ENCODE measurements at places on chromosomes 3 and 15. TPM values are rescaled to one million over a fixed set of nuclear protein-coding genes. Genes with fewer than 3 reads are reported as not detected.

DNA sequence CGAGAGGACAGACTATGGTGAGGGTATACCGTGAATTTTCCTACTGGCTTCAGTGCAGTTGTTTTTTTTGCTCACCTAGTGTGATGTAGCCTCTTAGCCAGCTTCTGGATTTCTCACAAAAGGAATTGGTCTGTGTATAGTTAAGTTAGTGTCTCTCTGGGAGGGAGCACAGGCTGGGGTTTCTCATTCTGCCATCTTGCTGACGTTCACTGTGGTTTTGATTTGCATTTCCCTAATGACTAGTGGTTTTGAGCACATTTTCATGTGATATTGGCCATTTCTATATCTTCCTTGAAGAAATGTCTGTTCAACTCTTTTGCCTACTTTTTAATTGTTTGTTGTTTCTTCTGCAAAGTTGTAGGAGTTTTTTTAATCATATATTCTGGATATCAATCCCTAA is 2.2 kb upstream of the CD86 start:
- peaks cover 4% of the 10 kb centered on the region for H3K27me3 ChIP-seq
- no peak overlapping the region for H3K4me3 ChIP-seq
- no peaks in the 10 kb centered on the region for H3K36me3 ChIP-seq
- no peak overlapping the region for H3K27ac ChIP-seq

- no peaks in the 10 kb centered on the region for H3K36me3 ChIP-seq
- peak overlapping the region; percentile 22 for H3K4me3 ChIP-seq
- peaks cover 13% of the 10 kb centered on the region for H3K4me1 ChIP-seq
- H3K27me3 ChIP-seq: peaks cover 67% of the 10 kb centered on the region
- DNase-seq: peak; percentile 81
- H3K27ac ChIP-seq: no peak overlapping the region
These were observed 8.5 kb downstream of the SHOX2 start for GRCh38 chr3:158097593-158098308.

- H3K4me3 ChIP-seq: no peak overlapping the region
- H3K36me3 ChIP-seq: no peaks in the 10 kb centered on the region
- no peak overlapping the region for H3K27ac ChIP-seq
These were observed 37.5 kb upstream of the ESYT3 start for GRCh38 chr3:138396752-138397410.

DNA sequence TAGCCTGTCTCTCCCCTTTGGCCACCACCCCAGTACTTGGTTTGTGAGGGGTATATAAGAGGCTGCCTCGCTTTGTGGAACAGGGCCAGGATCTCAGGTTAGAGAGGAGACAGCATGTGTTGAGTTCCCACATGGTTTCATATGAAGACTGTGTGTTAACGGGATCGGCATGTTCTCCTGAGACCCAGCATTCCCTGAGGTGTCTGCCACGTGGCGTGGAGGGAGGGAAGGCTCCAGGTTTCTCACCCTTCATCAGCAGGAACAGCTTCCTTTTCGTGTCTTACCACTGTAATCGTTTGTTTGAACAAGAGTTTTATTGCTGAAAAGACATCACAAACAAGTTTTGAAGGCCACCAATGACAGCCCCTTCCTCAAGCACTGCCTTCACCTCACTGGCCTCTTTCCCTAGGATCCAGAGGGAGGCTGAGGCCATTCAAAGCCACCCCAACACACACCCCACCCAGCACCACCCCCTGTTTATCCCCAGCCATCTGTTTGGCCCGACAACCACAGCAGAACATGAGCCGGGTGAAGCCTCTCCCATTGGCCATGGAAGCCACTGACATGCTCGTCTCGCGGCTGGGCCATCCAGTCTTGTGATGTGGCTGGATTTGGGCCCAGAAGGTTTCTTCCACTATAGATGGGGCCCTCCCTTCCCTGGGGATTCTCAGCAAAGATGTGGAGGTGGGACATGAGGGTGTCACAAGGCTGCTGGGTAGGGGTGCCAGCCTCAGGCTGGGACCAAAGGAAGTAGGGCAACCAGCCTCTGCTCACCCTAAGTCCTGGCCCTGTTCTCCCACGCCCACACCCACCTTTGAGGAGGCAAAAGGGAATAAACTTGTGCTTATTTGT is 10.0 kb downstream of the BHLHE40 start:
- peaks cover 3% of the 10 kb centered on the region for H3K36me3 ChIP-seq
- H3K4me3 ChIP-seq: no peak overlapping the region

GRCh38 chr3:182902236-182902635 is 78.1 kb downstream of the DCUN1D1 start:
- peaks cover 34% of the 10 kb centered on the region for H3K36me3 ChIP-seq
- no peaks in the 10 kb centered on the region for H3K4me1 ChIP-seq
- H3K27me3 ChIP-seq: no peaks in the 10 kb centered on the region
- H3K4me3 ChIP-seq: no peak overlapping the region

DNA sequence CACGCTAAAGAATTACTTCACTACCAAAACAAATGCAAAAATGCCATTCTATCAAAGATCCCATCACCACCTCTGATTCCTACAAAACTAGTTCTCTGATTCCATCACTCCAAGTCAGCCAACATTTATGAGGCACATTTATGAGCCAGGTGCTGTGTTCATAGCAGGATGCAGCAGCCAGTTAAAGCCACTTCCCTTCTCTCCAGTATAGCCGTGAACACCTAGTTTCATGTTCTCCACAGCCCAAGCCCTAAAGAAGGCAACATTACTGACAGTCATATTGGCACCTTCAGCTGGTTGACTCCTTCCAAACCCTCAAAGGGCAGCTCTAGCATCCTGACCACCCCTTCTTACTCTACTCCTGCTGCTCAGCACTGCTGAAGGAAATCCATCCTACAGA is 36.4 kb downstream of the RYK start:
- no peaks in the 10 kb centered on the region for H3K27me3 ChIP-seq
- peaks cover 3% of the 10 kb centered on the region for H3K36me3 ChIP-seq
- no peak for DNase-seq
- H3K4me3 ChIP-seq: no peak overlapping the region
- no peak overlapping the region for H3K27ac ChIP-seq

DNA sequence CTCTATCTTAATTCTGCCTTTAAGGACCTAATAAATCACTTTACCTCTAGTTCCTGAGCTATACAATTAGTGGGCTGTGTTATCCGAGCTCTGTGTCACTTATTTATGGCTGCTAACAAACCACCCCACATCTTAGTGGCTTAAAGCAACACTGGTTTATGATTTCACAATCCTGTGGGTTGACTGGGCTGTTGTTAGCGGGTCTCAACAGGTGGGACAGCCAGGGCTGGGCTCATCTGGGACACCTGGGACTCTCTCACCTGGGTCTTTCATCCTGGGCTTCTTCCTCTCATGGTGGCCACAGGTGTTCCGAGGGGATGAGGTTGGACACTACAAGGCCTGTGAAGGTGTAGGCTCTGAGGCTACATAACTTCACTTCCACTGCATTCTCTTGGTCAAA is 35.8 kb upstream of the CHST2 start:
- no peak overlapping the region for H3K4me3 ChIP-seq
- no peaks in the 10 kb centered on the region for H3K27me3 ChIP-seq
- H3K27ac ChIP-seq: no peak overlapping the region
- H3K36me3 ChIP-seq: no peaks in the 10 kb centered on the region

- no peaks in the 10 kb centered on the region for H3K27me3 ChIP-seq
- H3K27ac ChIP-seq: no peak overlapping the region
- H3K36me3 ChIP-seq: no peaks in the 10 kb centered on the region
- no peak for DNase-seq
These were observed 3.9 kb upstream of the TLE3 start for GRCh38 chr15:70101459-70102113.

- H3K27me3 ChIP-seq: no peaks in the 10 kb centered on the region
- no peak for DNase-seq
- H3K36me3 ChIP-seq: no peaks in the 10 kb centered on the region
- H3K4me1 ChIP-seq: no peaks in the 10 kb centered on the region
- H3K4me3 ChIP-seq: no peak overlapping the region
These were observed 1000.4 kb downstream of the FHIT start for GRCh38 chr3:60250810-60251209.

- DNase-seq: no peak
- H3K27ac ChIP-seq: no peak overlapping the region
- no peaks in the 10 kb centered on the region for H3K27me3 ChIP-seq
- H3K4me3 ChIP-seq: no peak overlapping the region
These were observed 1.7 kb upstream of the FAM3D start for GRCh38 chr3:58668247-58668646.

DNA sequence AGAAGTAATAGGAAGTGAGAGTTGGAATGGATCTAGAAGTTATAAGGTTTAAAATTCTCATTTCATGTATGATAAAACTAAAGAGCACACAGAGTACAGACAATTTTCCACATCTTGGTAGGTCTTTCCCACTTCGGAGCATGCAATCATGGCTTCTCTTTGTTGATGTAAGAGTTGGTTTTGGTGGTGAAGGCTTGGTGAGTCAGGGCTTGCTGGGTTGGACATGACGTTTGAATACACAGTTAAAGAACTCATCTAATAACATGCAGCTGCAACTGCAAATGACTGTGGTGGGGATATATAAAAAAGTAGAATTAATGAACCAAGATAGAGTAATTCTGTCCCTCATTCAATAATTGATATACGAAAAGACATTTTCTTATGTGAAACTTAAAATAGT is 39.5 kb upstream of the GRM7 start:
- H3K27ac ChIP-seq: no peak overlapping the region
- DNase-seq: no peak
- H3K27me3 ChIP-seq: no peaks in the 10 kb centered on the region
- no peaks in the 10 kb centered on the region for H3K4me1 ChIP-seq

GRCh38 chr15:83855956-83856355 is 202.0 kb downstream of the ADAMTSL3 start:
- no peaks in the 10 kb centered on the region for H3K36me3 ChIP-seq
- no peaks in the 10 kb centered on the region for H3K4me1 ChIP-seq
- DNase-seq: no peak
- H3K27ac ChIP-seq: no peak overlapping the region

DNA sequence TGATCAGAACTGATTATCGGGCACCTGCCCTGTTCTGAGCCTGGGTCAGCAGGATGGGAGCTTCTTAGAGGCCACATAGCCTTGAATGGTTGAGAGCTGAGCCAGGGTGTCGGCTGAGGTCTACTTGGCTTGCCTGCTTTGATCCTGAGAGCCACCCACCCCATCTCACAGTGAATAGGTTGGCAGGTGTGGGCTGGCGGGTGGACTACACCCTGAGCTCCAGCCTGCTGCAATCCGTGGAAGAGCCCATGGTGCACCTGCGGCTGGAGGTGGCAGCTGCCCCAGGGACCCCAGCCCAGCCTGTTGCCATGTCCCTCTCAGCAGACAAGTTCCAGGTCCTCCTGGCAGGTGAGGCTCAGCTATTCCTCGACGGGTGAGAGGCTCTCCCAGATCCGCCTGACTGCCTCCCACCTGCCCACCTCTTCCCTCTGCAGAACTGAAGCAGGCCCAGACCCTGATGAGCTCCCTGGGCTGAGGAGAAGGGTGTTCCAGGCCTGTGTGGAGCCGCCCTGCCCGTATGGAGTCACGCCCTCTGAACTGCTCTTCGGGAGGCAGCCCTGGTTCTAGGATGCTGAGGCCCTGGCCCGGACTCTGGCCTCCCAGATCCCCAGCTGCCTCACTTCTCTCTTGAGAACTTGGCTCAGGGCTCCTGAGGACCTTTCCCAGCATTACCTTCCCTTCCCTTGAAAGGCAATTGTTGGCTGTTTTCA is 3.8 kb downstream of the COMMD4 start:
- no peak overlapping the region for H3K27ac ChIP-seq
- peaks cover 5% of the 10 kb centered on the region for H3K36me3 ChIP-seq
- H3K4me3 ChIP-seq: no peak overlapping the region
- H3K4me1 ChIP-seq: peaks cover 15% of the 10 kb centered on the region
- no peaks in the 10 kb centered on the region for H3K27me3 ChIP-seq
- DNase-seq: no peak

GRCh38 chr3:13530241-13531009 is 18.5 kb upstream of the FBLN2 start:
- H3K4me3 ChIP-seq: no peak overlapping the region
- no peaks in the 10 kb centered on the region for H3K36me3 ChIP-seq
- DNase-seq: no peak

DNA sequence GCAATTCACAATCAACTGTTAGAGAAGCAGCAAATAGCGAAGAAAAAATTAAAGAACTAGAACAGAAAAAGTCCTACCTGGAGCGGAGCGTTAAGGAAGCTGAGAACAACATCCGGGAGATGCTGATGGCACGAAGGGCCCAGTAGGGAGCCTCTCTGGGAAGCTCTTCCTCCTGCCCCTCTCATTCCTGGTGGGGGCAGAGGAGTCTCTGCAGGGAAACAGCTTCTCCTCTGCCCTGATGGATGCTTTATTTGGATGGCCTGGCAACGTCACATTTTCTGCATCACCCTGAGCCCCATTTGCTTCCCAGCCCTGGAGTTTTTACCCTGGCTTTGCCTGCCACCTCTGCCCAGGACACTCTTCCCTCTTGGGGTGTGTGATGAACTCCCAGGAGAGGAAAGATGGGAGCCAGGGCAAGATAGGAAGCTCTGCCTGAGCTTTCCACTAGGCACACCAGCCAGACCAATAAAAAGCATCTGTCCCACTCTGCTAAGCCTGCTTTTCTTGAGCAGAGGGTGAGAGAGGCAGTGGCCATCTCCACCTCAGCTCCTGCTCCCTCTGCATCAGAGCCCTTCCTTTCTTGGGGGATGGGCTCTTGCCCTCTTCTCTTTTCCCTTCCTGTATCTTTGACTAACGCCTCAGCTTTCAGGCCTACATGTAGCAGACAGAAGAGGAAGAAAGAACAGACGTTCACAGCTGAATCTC is 39.4 kb downstream of the PPARG start:
- H3K27me3 ChIP-seq: no peaks in the 10 kb centered on the region
- no peak for DNase-seq
- H3K36me3 ChIP-seq: no peaks in the 10 kb centered on the region
- no peak overlapping the region for H3K27ac ChIP-seq

- no peaks in the 10 kb centered on the region for H3K27me3 ChIP-seq
- peaks cover 24% of the 10 kb centered on the region for H3K36me3 ChIP-seq
- H3K4me1 ChIP-seq: no peaks in the 10 kb centered on the region
- no peak for DNase-seq
- H3K4me3 ChIP-seq: no peak overlapping the region
- no peak overlapping the region for H3K27ac ChIP-seq
These were observed 44.3 kb upstream of the EIF3J start for GRCh38 chr15:44492672-44493071.

GRCh38 chr3:183490653-183491052 is 62.2 kb upstream of the MCF2L2 start:
- no peaks in the 10 kb centered on the region for H3K4me1 ChIP-seq
- no peaks in the 10 kb centered on the region for H3K27me3 ChIP-seq
- H3K36me3 ChIP-seq: peaks cover 32% of the 10 kb centered on the region
- H3K27ac ChIP-seq: no peak overlapping the region
- H3K4me3 ChIP-seq: no peak overlapping the region

- H3K27ac ChIP-seq: no peak overlapping the region
- no peak for DNase-seq
- H3K4me1 ChIP-seq: peaks cover 6% of the 10 kb centered on the region
- no peak overlapping the region for H3K4me3 ChIP-seq
- no peaks in the 10 kb centered on the region for H3K27me3 ChIP-seq
- H3K36me3 ChIP-seq: no peaks in the 10 kb centered on the region
These were observed 483.2 kb upstream of the TBL1XR1 start for GRCh38 chr3:177680472-177680821.

The MAP6D1 gene
- 1.0 TPM for total RNA-seq

The CFAP20DC gene
- total RNA-seq: 0.44 TPM

The CCR8 gene
- total RNA-seq: 5.3 TPM

The ACTRT3 gene
- 0.17 TPM for total RNA-seq

The LRTM1 gene
- total RNA-seq: not detected

The ZNF662 gene
- 2.1 TPM for total RNA-seq

The A4GNT gene
- total RNA-seq: not detected

The MESP2 gene
- total RNA-seq: not detected

The LIPH gene
- not detected for total RNA-seq

The CEP97 gene
- 16.8 TPM for total RNA-seq

The GRAMD1C gene
- 2.6 TPM for total RNA-seq

The CEP19 gene
- 7.8 TPM for total RNA-seq

The PDZRN3 gene
- total RNA-seq: not detected

The LSG1 gene
- 49.5 TPM for total RNA-seq

The ROPN1B gene
- not detected for total RNA-seq

The PLA1A gene
- total RNA-seq: not detected

Data from CD4-positive, alpha-beta memory T cell (primary cell).